Activated CD4-positive, alpha-beta memory T cell treated with anti-CD3 and anti-CD28 coated beads, Interleukin-2, amount 10 ng/mL, durations not matched to agents 7 days and 5 days (primary cell): ENCODE measurements at places on chromosomes 7 and 10. TPM values are rescaled to one million over a fixed set of nuclear protein-coding genes. Genes with fewer than 3 reads are reported as not detected.

GPR37 gene
- not detected for total RNA-seq

EPHB6 gene
- total RNA-seq, result 5.7 TPM

SYCE1 gene
- 0.13 TPM for total RNA-seq

STAG3 gene
- total RNA-seq, result 12.9 TPM

CASP2 gene
- 122 TPM for total RNA-seq

HEPACAM2 gene
- total RNA-seq, result not detected

BHLHA15 gene
- total RNA-seq, result 0.43 TPM

MKX gene
- not detected for total RNA-seq

ZNF722 gene
- not detected for total RNA-seq

AIMP2 gene
- 21.9 TPM for total RNA-seq

RFC2 gene
- 55.9 TPM for total RNA-seq

- no peak overlapping the region for H3K4me3 ChIP-seq
- peaks cover 16% of the 10 kb centered on the region for H3K4me1 ChIP-seq
Observed at GRCh38 chr10:110348336-110348735, 43.6 kb upstream of the SMNDC1 start.

GRCh38 chr7:64628192-64628591 is 37.7 kb upstream of the ZNF107 start:
- no peaks in the 10 kb centered on the region for H3K4me1 ChIP-seq
- no peaks in the 10 kb centered on the region for H3K27me3 ChIP-seq
- DNase-seq, result no peak

- no peak overlapping the region for H3K27ac ChIP-seq
- no peak for DNase-seq
- no peaks in the 10 kb centered on the region for H3K4me1 ChIP-seq
- H3K4me3 ChIP-seq, result no peak overlapping the region
- no peaks in the 10 kb centered on the region for H3K27me3 ChIP-seq
Observed at GRCh38 chr7:19364950-19365349, 219.7 kb upstream of the FERD3L start.

- H3K4me3 ChIP-seq, result no peak overlapping the region
- no peaks in the 10 kb centered on the region for H3K27me3 ChIP-seq
- no peak for DNase-seq
- no peak overlapping the region for H3K27ac ChIP-seq
- H3K36me3 ChIP-seq, result peaks cover 69% of the 10 kb centered on the region
Observed at GRCh38 chr10:93515071-93516005, 18.9 kb downstream of the CEP55 start.

- no peak for DNase-seq
- H3K4me3 ChIP-seq, result no peak overlapping the region
- H3K4me1 ChIP-seq, result no peaks in the 10 kb centered on the region
- no peak overlapping the region for H3K27ac ChIP-seq
Observed at GRCh38 chr10:132036153-132036886, 29.4 kb upstream of the JAKMIP3 start.

DNA sequence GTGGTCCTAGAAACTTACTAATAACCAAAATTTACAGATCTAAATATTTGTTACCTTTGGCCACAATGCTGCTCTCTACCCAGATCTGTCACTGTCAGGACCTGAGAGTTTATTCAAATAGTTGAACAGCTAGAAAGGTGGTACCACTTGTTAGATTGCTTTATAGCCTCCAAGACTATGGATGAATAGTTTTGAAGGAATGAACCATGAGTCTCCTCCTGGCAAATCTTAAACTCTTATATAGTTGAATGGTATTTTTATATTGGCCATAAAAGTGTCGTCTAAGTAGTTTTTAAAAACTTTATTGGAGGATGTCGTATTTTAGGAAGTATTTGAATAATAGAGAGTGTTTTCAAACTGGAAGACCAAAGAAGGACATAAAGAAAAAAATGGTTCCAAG is 178.7 kb downstream of the AHR start:
- H3K4me3 ChIP-seq, result no peak overlapping the region
- DNase-seq, result no peak
- H3K4me1 ChIP-seq, result no peaks in the 10 kb centered on the region
- H3K27me3 ChIP-seq, result no peaks in the 10 kb centered on the region

DNA sequence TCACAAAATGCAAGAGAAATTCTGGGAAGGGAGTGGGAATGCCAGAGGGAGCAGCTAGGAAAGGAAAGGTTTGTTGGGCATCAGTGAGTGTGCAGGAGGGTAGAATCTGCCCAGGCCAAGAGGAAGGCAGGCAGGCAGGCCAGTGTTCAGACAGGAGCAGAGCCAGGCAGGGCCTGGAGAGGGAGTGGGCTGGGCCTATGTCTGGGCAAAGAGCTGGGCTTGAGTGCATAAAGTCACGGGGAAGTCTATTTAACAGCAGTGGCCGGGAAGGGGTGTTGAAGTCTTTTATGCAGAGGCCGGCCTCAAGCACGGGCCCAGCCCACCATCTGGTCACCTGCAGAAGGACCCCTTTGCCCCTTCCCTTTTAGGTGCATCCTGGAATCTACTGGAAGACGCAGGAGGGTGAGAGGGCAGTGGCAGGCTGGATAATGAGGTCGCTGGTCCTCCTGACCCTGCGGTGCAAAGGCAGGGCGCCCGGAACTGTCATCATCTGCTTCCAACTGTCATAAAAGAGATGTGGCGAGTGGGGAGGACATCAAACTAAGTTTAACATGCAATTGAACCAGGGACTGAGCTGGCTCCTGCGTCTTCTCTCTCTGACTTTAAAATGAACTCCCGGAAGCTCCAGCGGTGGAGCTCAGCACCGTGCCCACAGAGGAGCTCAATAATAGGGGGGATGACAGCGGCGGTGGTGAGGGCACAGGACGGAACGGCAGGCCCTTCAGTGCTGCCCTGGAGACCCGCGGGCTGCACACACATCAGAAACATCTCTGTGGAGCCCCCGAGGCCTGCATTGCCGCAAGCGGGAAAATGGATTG is 29.5 kb downstream of the CARD11 start:
- H3K36me3 ChIP-seq, result peaks cover 61% of the 10 kb centered on the region
- peaks cover 35% of the 10 kb centered on the region for H3K4me1 ChIP-seq
- H3K4me3 ChIP-seq, result no peak overlapping the region
- DNase-seq, result no peak
- no peaks in the 10 kb centered on the region for H3K27me3 ChIP-seq
- no peak overlapping the region for H3K27ac ChIP-seq

DNA sequence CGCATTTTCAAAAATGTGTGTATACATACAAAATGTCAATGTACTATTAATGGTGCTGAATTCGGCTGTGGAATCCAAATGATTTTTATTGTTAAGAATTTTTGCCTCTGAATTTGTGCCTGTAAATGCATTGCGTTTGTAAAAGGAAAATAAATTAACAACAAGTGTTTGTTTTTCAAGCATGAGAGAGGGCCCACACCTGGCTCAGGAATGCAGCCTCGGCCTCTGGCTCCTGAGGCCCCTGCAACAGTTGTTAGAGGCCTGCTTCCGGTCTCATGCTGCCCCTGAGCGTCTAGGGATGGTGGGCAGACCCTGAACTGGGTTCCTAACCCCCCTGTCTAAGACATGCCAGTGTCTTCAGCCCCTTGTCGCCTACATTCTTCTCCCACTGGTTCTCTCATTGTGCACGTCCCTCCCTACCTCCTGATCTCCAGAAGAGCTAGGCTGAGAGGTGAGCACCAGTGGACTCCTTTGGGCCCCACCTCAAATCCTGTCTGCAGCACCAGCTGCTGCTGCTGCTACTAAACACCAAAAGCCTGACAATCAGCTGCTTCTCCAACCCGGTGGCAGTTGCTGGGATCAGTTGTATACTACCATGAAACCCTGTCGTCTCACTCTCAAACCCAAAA is 1.9 kb upstream of the BTBD16 start:
- H3K27me3 ChIP-seq, result peaks cover 9% of the 10 kb centered on the region
- no peaks in the 10 kb centered on the region for H3K4me1 ChIP-seq
- no peaks in the 10 kb centered on the region for H3K36me3 ChIP-seq
- no peak overlapping the region for H3K27ac ChIP-seq

- no peak overlapping the region for H3K27ac ChIP-seq
- no peaks in the 10 kb centered on the region for H3K36me3 ChIP-seq
- DNase-seq, result no peak
- H3K4me1 ChIP-seq, result no peaks in the 10 kb centered on the region
- no peaks in the 10 kb centered on the region for H3K27me3 ChIP-seq
Observed at GRCh38 chr7:39199006-39199405, 221.3 kb downstream of the POU6F2 start.

DNA sequence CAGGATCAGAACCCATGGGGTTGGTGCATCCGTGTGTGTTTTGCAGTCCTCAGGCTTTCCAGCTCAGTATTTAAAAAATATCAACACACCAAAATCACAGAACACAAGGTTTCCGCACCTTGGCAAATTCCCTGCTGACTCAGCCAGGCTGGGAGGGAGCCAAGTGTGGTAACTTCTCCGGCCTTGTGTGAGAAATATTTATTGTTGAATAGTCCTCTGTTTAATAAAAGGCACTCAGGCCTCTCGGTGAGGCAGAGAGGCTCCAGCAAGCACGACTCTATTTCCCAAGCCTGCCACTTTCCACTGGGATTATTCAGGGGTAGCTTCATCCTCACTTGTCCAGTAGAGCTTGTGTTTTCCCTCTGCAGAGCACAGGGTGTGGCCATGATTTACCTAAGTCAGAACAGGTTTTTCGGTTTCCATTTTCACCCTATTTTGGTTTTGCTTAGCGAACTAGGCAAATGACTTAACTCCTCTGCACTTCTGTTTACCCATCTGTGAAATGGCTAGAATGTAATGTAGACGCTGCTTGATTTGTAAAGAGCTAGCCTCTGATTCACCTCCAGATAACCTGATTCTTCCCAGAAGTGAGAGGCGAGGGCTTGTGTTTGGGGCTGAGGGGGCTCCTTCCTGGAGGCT is 13.0 kb upstream of the CHST15 start:
- DNase-seq, result no peak
- peak overlapping the region; percentile 12 for H3K27ac ChIP-seq
- H3K36me3 ChIP-seq, result no peaks in the 10 kb centered on the region
- H3K27me3 ChIP-seq, result no peaks in the 10 kb centered on the region

- H3K4me1 ChIP-seq, result peaks cover 6% of the 10 kb centered on the region
- peaks cover 18% of the 10 kb centered on the region for H3K36me3 ChIP-seq
- H3K27me3 ChIP-seq, result no peaks in the 10 kb centered on the region
- no peak overlapping the region for H3K27ac ChIP-seq
Observed at GRCh38 chr10:68052463-68052862, 22.6 kb downstream of the HERC4 start.

- H3K36me3 ChIP-seq, result peaks cover 4% of the 10 kb centered on the region
- DNase-seq, result no peak
- no peak overlapping the region for H3K27ac ChIP-seq
Observed at GRCh38 chr10:26334232-26334931, 103.8 kb upstream of the APBB1IP start.

DNA sequence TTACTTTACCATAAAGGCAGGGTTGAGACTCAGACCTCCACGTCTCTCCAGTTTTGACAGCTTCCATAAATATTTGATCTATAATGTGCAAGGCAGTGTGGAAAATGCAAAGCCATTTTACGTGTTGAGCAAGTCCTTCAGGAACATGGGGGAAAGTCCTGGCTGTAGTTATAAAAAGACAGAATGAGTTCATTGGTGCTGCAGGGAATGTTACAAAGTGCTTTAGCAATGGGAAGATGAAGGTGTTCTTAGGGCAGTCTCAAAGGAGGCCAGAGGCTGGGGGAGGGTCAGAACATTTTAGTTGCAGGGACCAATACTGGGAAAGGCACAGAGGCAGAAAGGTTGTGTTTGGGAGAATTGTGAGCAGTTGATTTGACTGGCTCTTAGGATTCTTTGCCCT is 27.9 kb downstream of the CNNM2 start:
- no peaks in the 10 kb centered on the region for H3K4me1 ChIP-seq
- DNase-seq, result no peak
- H3K36me3 ChIP-seq, result no peaks in the 10 kb centered on the region
- H3K4me3 ChIP-seq, result no peak overlapping the region
- no peaks in the 10 kb centered on the region for H3K27me3 ChIP-seq
- H3K27ac ChIP-seq, result no peak overlapping the region

DNA sequence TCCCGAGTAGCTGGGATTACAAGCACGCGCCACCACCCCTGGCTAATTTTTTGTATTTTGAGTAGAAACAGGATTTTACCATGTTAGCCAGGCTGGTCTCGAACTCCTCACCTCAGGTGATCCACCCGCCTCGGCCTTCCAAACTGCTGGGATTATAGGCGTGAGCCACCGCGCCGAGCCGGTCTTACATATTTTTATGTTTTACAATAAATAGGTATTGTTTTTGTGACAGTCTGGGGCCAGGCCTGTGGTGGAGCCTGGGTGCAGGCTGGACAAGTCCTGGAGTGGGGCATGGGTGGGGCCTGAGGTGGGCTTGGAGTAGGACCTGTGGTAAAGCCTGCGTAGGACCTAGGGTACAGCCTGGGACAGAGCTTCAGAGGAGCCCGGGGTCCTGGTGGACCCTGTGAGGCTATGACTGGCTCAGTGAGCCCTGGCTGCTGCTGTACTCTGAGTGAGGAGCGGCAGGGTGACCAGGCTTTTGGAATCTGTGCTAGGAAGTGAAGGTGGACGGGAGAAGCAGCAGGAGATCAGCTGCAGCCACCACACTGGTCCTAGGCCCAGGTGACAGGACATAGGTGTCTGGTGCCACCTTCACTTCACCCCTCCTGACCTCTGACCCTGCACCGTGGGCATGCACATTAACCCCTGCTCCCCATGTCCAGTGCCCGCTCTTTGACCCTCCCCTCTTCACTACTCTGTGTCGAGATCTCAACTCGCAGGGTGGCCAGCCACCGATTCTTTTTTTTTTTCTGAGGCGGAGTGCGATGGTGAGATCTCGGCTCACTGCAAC is 9.6 kb upstream of the ZMIZ2 start:
- H3K4me1 ChIP-seq, result peaks cover 25% of the 10 kb centered on the region
- no peaks in the 10 kb centered on the region for H3K36me3 ChIP-seq
- no peak for DNase-seq
- H3K27me3 ChIP-seq, result no peaks in the 10 kb centered on the region
- H3K27ac ChIP-seq, result no peak overlapping the region
- H3K4me3 ChIP-seq, result no peak overlapping the region
